A673 (cell line): ENCODE measurements at places on chromosomes 16 and 17.
A peak's percentile ranks its signal among the peaks of the same experiment; 100 is the strongest.

GRCh38 chr17:4598776-4599504, 14.6 kb downstream of the SMTNL2 start:
- no peak for DNase-seq

DNA sequence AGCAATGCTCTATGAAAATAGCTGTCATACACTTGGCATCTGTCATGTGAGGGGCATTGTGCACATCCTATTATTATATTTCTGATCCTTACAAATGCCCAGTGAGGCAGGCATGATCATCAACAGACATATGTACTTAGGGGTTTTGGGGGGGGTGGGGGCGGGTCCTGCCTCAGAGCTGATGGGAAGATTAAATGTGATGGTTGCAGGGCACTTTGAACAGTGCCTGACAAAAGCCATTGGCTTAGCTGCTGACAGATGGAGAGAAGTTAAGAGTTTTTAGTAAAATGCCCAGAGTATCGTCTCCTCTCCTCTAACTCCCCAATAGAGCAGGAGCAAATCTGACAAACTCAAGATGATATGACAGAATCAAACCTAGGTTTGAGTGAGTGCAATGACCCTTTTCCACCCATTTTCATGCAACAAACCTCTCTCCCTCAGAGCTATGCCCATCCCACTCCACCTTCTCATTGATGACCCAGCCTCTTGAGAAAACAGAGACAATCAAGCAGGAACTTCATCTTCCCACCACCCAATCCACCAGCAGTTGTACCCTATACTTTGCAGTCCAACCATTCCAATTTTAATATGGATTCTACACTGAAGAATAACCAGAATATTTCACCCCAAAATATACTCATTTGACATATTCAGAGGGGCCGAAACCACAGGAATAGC, 4.8 kb downstream of the KLHL11 start:
- no peak for DNase-seq

- no peak for DNase-seq
Measured at GRCh38 chr16:75793641-75794040, 67.4 kb upstream of the CPHXL start.

GRCh38 chr17:6328279-6328678, 106.6 kb downstream of the AIPL1 start:
- peak; percentile 7 for DNase-seq

DNA sequence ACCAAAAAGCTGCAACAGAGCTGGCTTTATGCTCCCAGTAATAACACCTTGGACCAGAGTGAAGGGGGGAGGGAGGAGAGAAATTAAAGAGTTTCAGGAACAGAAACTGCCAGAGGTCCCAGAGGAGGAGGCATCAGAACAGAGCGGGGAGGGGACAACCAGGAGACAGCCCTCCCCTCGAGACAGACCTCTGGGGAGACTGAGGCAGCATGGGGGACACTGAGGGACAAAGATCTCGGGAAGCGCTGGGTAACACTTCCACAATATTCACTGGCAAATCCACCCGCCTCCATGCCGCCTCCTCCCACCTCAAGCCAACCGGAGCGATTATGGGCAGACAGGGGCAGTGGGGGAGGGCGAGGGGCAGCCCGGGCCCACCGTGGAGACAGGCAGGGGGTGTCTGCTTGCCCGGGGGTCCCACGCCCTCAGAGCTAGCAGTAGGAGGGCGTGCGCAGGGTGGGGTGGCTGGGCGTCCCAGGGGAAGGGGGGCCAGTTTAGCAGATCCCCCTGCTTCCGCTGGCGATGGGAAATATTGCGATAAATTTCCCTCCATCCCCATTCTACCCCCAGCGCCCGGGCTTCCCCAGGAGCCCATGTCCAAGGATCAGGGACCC, 1.2 kb downstream of the PCGF2 start:
- no peak for DNase-seq

- DNase-seq: no peak
Measured at GRCh38 chr17:68085771-68086381, 50.3 kb downstream of the KPNA2 start.

DNA sequence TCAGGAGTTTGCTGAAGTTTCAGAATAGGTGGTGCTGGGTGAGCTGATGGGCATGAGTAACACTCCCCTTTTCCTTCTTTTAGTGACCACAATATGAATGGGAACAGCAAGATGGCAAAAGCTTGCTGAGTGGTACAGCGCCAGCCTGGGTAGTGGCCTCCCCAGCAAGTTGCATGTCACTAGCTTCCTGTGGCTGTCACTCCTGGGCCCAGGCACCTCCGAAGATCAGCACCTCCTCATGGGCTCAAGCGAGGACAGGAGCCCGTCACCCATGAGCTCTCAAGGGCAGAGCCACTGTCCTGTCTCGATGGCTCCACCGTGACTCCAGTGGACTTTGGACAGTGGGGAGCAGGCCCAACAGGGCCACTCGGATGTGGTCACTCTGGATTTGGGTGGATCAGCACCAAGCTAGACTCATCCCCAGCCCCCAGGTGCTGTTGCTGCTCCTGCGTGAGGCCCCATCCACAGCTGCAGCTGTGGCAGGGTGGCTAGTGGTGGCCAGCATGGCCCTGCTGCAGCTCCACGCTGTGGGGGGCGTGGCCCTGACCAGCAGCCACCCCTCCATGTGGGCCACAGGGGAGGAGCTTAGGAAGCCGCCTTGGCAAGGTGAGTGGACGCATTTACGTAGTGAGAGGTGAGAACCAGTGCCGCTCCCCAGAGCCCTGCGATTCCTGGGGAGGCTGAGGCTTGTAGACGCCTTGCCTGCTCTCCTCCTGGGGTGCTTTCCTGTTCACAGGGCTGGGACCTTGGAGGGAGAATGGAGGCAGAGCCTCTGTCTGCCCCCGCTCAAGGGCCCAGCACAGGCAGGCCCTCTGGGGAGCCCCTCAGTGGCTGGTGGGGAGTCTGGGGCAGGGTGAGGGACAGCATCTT, 13.6 kb upstream of the DNASE1 start:
- no peak for DNase-seq

DNA sequence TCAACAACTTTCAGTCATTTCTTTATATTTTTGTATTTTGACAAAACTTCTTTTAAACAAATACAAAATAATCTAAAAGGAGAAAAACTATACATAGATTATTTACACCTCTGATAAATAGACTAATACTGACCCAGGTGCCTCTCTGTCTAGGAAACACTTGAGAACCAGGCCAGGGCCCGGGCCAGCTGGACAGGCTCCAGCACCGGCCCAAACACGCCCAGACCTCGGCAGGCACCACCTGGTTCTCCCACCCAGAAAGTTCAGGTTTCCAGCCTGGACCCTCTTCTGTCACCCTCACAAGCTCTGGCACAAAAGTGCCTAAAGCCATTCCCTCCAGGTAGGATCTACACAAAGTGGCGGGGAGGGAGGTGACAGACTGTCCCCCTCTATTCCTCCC, 97.0 kb upstream of the DNAH17 start:
- no peak for DNase-seq

DNA sequence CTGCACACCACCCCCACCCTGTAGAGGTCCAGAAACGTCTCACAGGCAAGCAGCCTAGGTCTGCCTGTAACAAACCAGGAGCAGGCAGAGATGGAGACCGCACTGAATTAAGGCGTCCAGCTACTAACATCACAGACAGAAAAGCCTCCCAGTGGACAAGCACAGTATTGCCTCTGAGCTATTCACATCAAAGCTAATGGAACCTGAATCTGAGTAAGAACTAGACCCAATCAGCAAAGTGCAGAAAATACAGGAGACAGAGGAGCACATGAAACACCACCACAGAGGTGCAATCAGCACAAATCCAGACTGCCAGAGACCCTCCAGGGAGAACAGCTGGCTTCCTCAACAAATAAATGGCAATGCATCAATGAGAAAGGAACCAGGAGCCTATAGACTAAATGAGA, 22.2 kb upstream of the PEMT start:
- peak; percentile 82 for DNase-seq

- DNase-seq: no peak
Measured at GRCh38 chr17:2239882-2240430, 63.6 kb downstream of the SMG6 start.

GRCh38 chr17:76840884-76841775, 27.1 kb upstream of the MGAT5B start:
- peak; percentile 70 for DNase-seq

DNA sequence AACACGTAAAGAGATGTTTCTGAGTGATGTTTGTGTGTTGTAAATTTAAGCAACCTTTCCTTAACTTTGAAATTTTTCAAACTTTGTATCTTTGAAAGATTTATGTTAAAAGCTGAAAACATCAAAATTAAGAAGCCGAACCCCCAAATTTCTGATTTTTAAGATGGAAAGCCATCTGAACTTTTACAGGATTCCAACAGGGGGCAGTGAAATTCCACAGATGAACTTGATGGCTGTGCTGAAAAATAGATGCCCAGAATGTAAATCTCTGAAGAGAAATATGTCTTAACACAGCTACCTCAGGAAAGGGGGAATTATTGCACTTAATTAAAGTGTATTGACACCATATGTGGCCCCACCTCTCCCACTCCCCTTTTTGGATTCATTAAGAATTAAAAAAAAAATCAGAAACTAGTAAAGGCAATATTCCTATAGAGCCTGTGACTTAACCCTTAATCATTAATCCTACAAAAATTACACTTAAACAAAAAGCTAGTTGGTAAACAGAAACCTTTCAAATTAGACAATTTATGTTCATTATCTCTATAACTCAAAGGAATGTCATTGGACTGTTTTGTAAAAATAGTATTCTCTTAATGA, 597.9 kb downstream of the KCNJ2 start:
- DNase-seq: peak; percentile 34

DNA sequence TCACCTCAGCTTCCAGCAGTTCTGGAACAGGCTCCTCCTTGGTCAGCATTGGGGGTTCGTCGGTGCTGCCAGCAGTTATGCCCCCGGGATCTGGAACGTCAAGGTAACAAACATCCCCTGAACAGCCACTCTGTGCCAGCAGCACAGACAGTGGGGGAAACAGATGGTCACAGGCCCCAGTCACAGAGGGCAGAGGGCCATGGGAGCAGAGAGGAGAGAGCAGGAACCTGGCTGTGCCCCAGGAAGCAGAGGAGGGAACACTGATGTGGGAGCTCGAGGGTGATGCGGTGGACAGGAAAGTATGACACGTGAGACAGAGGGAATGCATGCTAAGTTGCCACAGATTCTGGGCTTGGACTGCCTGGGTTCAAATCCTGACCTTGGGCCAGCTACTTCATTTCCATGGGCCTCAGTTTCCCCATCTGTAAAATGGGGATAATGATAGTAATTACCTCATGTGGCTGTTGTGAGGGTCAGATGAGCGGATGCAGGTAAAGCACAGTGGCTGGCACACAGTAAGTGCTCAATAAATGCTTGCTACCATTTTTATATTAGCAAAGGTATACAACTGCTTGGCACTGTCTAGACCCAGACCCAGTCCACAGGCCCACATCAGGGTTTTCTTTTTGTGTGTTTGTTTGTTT, 4.9 kb downstream of the BCL7C start:
- DNase-seq: no peak

DNA sequence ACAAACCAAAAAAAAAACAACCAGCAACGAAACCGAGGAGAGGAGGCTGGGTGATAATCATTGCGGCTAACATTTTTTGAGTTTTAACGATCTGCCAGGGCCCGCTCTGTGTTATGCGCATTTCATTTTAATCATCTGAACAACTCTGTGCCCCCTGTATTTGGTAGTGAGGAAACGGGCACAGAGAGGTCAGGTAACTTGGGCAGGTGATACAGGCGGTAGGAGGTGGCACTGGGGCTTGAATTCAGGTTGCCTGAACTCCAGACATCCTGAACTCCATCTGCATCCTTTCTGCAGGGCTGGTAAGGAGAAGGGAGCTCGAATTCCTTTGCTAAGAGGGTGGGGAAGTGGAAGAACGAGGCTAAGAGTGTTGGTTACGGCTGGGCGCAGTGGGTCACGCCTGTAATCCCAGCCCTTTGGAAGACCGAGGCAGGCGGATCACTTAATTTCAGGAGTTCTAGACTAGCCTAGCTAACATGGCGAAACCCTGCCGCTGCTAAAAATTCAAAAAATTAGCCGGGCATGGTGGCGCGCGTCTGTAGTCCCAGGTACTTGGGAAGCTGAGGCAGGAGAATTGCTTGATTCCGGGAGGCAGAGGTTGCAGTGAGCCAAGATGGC, 1.1 kb downstream of the CLUAP1 start:
- no peak for DNase-seq

DNA sequence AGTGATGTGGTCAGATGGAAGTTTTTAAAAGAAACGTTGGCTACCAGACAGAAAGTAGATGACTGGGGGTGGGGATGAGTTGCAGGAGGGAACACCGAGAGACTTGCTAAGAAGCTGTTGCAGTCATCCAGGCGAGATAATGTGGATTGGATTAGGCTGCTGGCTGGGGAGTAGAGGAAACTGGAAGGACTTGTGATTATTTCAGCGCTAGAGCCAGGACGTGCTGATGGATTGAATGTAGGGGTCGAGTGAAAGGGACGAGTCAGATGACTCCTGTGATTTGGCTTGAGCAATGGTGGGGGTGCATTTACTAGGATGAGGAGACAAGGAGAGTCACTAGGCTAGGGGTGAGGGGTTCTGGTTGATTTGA, 88.5 kb downstream of the CLEC16A start:
- peak; percentile 12 for DNase-seq

GRCh38 chr16:47958726-47959125, 197.1 kb downstream of the ABCC12 start:
- DNase-seq: no peak

GRCh38 chr17:7707446-7707845, 2.4 kb downstream of the EFNB3 start:
- no peak for DNase-seq

GRCh38 chr17:57669671-57670529, 75.2 kb downstream of the CCDC182 start:
- DNase-seq: no peak

DNA sequence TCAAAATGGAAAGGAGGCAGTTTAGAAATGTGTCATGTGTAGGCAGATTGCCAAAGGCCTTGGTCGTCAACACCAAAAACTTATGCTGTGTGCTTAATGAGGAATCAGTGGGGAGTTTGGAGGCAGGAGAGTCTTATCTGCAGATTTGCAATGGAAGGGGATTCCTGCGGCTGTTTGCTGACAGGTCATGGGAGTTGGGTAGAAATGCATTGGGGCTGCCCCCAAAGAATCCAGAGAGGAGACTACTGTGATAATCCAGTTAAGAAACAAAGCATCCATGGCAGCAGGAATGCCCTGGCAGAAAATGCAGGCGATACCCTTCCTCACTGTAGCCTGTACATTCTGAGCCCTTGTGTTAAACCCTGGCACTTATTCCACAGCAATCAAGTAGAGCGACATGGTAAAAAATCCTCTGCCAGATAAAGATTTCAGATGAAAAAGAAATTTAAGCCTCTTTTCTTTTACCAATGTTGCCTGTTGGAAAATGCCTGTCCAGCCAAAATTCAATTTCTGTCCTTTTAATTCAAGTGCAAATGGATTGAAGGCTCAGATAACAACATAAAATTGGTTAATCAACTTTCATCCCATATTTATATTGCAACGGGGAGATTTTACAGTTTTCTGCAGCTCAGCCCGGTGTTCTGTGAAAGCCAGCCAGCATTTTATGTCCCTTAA, 491.0 kb upstream of the CDH5 start:
- peak; percentile 25 for DNase-seq

GRCh38 chr16:730666-731509, 4.0 kb downstream of the HAGHL start:
- no peak for DNase-seq

GRCh38 chr16:79543219-79543618, 57.3 kb downstream of the MAF start:
- no peak for DNase-seq
